Kidney glomerular epithelial cell (primary cell): ENCODE measurements at places on chromosomes 1 and 21.

- DNase-seq: peak; percentile 63
These were observed 20.6 kb upstream of the TBX15 start for GRCh38 chr1:119008483-119009311.

- DNase-seq: no peak
These were observed 6.5 kb upstream of the MFAP2 start for GRCh38 chr1:16986962-16987361.

- DNase-seq: no peak
These were observed 84.4 kb downstream of the CATSPERE start for GRCh38 chr1:244545511-244545910.

GRCh38 chr1:210850556-210850955 lies 283.4 kb downstream of the KCNH1 start:
- DNase-seq: no peak

DNA sequence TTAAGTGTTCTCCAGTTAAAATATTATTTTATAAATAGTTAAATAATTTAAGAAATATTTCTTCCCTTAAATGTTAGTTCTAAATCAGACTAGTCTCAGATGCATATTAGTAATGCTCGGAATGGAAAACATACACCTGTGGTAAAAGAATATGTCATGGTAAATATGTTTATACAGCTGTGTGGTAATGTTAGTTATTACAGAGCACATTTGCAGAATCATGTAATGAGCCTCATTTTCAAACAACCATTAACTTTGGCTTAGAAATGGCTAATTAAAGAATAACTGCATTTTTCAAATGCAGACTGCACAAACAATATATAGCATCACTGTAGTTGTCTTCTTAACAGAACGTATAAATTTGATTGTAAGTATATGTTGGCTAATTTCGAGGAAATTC lies 90.3 kb downstream of the DISP1 start:
- no peak for DNase-seq
